ENCODE measurements at places on chromosomes 12 and 14. TPM values are rescaled to one million over a fixed set of nuclear protein-coding genes. Genes with fewer than 3 reads are reported as not detected.

EIF4B gene
- 410 TPM for total RNA-seq

ACOT4 gene
- 0.45 TPM for total RNA-seq

DNA sequence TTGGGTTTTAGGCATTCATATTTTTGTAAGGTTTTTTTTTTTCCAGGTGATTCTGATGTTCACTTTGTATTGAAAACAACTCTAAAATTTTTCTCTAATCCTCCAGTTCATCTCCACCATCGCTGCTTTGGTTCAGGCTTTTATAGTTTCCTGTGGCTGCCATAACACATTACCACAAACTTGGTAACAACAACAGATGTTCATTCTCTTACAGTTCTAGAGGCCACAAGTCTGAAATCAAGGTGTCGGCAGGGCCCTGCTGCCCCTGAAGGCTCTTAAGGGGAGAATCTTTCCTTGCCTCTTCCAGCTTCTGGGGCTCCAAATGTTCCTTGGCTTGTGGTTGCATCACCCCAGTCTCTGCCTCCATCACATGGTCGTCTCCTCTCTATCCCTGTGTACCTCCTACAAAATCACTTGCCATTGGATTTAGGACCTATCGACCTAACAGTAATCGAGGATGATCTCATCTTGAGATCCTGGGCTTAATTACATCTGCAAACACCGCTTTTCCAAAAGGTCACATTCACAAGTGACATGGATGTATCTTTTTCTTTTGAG, 55.2 kb downstream of the PELI2 start:
- no peak for DNase-seq

- no peak for DNase-seq
Observed at GRCh38 chr12:84811291-84811690, 101.3 kb downstream of the SLC6A15 start.

- no peak for DNase-seq
Observed at GRCh38 chr12:47882781-47883546, 21.8 kb downstream of the VDR start.

ANO4 gene
- 44.3 TPM for total RNA-seq

GRCh38 chr12:11884116-11884515, 186.6 kb upstream of the BCL2L14 start:
- DNase-seq = no peak

CD4 gene
- 3.3 TPM for total RNA-seq

DNA sequence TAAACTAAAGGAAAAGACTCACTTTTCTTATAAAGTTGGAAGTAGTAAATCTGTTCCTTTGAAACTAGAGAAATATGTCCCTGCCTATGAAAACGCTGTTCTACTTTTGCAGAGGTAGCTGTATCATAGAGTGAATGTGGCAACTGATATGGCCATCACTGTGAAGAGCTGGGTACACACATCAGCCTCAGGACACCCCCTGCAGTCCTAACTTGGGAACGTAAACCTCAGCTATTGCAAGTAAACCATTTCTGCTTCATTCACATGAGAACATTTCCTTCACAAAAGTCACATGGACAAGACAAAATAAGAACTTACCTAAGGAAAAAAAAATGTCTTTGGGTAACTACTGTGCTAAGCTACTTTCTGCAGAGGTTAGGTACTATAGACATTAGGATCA, 233.3 kb upstream of the PPFIA2 start:
- DNase-seq = no peak

- DNase-seq = no peak
Observed at GRCh38 chr12:109888179-109889020, 8.1 kb upstream of the GLTP start.

- peak; percentile 35 for DNase-seq
Observed at GRCh38 chr12:49098035-49098451, 3.4 kb upstream of the DHH start.
